ENCODE measurements at places on chromosomes 7 and 10.

DNA sequence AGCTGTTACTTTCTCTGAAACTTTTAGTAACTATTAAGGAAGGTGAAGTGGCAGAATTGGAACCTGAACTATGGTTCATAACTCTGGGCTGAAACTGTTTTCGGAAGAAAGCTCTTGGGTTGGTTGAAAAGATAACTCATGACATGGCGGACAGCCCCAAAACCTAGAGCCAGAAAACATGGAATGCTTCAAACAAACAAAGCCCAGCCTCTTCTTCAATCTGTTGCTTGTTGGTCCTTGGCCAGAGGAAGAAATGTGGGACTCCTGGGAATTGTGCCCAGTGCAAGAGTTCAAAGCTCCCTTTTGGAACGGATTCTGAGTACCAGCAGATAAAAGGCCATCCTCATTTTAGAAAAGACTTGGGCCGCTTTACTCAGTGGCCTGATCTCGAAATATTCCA lies 52.9 kb upstream of the CACNB2 start:
- no peak for DNase-seq

GRCh38 chr10:67612577-67613537 lies 83.1 kb downstream of the CTNNA3 start:
- peak; percentile 43 for DNase-seq

GRCh38 chr10:117619223-117619622 lies 76.7 kb downstream of the EMX2 start:
- DNase-seq = no peak

GRCh38 chr7:131010717-131011431 lies 276.9 kb upstream of the KLF14 start:
- DNase-seq = no peak

DNA sequence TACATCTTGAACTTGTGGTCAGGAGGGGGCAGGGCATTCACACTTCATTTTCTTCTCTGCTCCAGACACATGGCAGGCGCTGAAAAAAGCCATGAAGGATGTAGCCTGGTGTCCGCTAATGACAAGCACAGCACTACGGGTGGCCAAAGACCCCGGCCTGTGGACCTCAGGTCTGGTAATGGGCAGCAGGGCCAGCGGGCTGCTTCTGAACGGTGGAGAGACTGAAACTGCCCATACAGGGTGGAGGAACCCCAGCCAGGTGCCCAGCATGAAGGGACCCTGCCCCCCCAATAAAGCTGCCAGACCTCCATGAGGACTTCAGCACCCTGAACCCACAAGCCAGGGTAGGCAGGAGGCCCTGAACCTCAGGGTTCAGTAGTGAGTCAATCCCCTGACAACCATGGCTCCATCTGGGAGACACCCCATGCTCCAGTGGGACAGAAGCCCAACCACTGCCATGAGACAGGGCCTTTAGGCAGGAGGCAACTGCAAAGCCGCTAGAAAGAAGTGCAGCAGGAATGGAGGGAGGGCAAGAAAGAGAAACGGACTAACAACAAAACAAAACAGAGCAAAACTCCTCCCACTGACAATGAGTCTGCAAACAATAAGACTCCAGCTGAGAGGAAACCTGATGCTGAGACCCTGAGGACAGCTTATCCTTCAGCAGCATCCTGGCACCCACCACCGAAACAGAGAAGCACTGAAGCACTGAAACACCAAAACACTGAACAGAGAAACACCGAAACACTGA lies 140.2 kb upstream of the PPP2R2D start:
- DNase-seq = no peak

DNA sequence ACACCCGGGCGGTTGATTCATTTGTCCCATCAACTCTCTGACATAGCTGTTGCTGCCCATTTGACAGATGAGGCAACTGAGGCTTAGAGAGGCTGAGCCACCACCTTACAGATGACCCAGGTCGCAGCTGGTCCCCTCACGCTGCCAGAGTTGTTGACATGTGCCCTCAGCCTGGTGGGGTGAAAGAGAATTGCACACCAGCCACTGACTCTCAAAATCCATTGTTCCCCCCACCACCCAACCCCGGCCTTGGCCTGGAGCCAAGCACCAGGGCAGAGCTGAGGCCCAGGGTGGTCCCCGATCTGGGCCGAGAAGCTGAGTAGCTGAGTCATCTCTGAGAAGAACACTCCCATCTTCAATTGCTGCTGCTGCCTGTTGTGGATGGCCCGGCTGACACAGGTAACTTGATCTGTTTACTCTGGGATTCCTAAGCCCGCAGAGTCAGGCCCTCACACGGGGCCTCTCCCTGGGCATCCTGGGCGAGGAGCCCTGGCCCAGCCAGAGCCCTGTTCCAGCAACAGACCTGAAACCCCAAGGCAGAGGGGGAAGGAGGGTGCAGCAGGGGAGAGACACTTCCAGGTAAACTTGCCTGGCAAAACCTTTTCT lies 27.5 kb downstream of the PVRIG start:
- DNase-seq = no peak

GRCh38 chr7:20839987-20840386 lies 53.3 kb upstream of the SP8 start:
- no peak for DNase-seq

DNA sequence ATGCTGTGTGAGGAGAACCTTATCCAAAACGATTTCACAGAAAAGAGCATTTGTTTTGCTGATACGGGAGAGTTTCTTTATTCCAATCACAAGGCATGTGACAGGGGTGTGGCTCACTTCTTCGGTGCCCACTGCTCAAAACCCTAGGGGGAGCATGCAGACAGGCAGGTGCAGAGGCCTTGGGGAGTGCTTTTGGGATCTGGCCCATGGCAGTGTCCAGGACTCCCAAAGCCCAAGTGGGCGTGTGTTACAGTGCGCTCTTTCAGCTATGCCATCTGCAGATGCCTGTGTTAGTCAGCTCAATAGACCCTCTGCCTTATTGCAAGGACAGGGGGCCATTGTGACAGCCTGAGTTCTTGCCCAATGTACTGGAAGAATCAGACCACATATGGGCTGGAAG lies 94.8 kb downstream of the CSTF2T start:
- no peak for DNase-seq

DNA sequence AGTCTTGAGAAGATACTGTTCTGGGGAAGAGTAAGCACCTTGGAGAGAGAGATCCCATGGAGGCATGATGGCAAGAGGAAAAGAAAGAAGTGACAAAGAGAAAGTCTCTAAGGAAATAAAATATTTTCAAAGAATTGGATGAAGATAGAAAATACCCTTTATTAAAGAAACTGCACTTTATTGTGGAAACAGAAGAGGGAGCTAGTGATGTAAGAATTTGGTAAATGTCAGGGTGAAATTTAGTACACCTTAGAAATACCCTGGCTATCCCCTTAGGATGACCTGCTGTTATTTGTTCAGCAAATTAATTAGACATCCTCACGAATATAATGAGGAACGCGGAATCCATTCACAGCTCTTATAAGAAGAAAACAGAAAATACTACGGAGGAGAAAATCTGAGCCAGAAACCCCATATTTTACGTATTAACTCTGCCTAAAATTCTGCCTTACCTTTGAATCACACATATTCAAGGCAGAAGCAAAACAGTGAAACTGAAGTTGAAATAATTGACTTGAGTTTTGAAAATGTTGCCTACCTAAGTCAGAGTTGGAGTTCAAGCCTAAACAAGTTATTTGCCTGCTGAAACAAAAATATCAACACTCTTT lies 90.7 kb downstream of the TFPI2 start:
- no peak for DNase-seq

DNA sequence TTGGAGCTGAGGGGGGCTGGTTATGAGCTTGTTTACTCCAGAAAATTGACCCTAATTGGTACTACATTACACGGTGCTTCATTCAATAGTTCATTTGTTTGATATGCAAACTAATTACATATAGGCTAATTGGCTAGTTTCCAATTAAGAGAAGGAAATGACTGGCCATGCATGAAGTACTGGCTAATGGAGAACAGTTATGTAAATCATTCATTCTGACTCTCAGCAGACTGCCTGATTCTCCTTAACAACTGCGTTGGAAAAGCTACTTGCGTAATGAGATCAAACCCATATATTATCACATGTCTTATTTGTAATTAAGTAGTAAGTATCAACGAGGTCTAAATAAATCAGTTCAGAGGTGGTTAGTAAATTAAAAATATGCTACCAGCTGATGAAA lies 81.8 kb upstream of the CTTNBP2 start:
- DNase-seq = no peak

- DNase-seq = no peak
Measured at GRCh38 chr7:80330434-80330833, 181.4 kb downstream of the GNAT3 start.

- no peak for DNase-seq
Measured at GRCh38 chr10:11743461-11744338, 1.5 kb downstream of the ECHDC3 start.

DNA sequence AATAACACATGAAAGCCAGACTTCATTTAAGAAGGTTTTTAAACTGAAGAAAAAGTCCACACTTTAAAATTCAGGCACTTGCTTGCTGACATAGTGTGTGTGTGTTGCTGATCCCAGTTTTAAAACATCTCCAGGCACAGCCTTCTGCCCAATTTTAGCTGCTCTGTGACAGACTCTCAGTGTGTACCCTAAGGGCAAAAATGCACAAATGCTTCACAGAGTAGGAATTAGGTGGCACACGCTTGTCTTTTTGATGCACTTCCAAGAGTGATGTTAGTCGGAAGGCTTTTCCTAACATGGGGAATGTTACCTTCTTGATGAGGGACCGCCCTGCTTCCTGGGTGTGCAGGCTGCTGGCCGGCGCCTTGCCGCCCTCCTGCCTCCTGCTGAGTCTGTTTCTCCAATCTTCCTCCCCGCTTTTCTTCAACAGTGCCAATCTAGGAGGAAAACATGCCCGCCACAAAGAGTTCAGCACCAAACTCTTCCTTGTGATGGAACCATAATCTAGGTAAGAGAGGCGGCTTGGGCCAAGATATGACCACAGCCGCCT lies 122.3 kb downstream of the SVIL start:
- DNase-seq = no peak

- DNase-seq = peak; percentile 54
Measured at GRCh38 chr7:26199301-26200037, 1.1 kb downstream of the HNRNPA2B1 start.

GRCh38 chr7:48158404-48158803 lies 12.9 kb upstream of the ABCA13 start:
- no peak for DNase-seq

DNA sequence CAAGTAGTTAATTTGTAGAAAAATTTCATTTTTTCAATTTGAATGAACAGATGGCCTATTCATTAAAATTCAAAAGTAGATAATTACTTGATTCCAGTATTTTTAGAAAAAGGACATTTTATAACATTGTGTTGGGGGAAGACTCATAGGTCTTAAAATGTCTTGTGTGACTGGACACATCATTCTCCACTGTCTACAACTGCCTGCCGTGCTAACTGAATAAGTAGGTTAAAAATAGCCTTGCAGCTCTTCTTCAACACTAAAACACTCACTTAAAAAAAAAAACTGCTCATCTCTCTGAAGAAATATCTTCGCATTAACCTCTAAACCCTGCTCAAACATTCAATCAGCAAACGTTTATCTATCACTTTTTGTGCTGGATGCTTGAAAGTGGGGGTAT lies 253.8 kb downstream of the CSTF2T start:
- no peak for DNase-seq

DNA sequence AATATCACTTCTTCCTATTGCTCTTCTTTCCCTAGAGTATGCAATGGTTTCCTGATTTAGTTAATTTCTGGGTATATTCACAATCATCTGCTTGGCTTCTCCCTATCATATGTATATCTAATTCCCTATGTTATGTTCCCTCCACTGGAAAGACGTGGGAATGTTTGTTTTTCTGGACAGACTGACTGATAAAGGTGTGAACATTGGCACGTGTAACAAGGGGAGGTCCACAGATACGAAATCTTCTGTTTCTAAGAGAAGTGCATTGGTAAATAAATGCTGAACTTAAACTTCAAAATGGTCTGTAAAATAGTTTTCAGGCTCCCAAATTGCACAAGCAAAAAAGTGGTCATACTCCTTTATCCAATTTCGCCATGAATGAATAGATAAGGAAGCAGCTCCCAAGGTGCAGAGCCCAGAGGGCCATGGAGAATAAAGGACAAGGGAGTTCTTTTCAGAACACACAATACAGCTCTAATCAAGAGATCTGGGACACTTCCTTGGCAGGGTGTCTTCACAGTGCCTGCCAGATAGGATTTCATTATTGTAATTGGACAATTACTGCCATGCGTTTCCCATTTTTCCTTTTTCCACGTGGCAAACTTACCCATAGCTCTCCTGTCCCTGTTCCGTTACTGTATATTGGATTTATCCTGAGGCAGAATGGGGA lies 141.9 kb downstream of the RNF133 start:
- DNase-seq = no peak

DNA sequence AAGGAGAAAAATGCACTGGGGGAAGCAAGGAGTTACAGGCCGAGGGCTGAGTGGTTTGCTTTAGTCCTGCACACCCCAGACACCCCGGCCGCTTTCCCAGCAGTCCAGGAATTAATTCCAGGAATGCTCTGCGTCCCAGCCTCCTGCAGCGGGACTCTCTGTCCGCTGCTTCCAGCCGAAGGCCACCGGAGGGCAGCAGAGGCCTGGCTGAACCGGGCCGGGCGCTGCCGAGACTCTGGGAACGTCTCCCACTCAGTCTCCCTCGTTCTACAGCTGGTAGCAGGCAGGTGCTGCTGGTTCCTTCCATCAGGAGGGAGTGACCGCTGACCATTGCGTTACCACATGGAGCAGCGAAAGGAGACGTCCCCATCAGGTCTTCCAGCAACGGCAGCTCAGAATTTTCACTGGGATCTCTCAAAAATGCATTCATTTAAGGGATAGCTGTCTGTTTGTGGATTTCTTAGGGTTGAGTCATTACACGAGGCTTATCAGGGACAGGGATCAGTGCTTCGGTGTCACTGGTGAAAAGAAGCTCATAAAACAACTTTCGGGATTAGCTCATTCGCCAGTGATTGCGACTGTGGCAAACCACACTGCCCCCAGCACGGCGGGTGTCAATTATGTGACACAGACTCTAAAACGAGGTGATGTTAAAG lies 24.9 kb upstream of the PITRM1 start:
- peak; percentile 61 for DNase-seq

DNA sequence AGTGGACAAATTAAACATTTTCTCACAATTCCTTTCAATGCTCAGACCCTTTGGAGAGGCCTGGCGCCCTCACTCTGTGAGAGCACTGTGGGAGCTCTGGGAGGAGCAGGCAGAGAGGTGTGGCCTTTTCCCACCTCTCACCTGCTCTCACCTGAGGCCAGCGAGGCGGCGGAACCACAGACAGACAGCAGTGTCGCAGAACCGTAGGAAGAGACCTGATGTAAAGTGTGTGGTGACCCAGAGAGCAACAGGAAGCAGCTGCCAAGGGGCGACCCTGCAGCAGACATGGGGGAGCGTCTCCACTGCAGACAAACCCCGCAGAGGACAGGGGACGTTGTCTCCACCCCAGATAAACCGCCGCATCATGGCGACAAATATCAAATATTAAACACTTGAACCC lies 15.6 kb upstream of the PARP12 start:
- no peak for DNase-seq

- DNase-seq = no peak
Measured at GRCh38 chr7:128389085-128389617, 20.6 kb downstream of the IMPDH1 start.

DNA sequence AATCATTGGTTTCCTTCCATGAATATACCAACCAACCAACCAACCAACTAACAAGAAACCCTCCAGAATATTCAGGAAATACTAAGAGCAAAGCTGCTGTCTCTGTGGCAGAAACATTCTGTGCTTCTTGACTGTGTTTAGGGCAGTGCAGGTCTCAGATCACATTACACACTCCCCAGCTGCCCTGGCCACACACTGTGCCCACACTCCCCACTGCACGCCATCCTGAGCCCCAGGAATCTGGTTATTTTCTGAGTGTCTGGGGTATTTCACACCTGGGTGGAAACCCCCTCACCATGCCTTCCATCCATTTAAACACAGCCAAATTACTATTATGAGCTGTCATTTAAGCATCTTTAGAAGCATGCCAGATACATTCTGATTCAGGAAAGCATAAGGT lies 183.7 kb upstream of the ANK3 start:
- DNase-seq = no peak

Measured in activated CD8-positive, alpha-beta memory T cell treated with anti-CD3 and anti-CD28 coated beads for 4 hours (primary cell).